Right ventricle myocardium superior (tissue), 1 donor: ENCODE measurements at places on chromosomes 16 and 17. TPM values are rescaled to one million over a fixed set of nuclear protein-coding genes. Genes with fewer than 3 reads are reported as not detected.

DNA sequence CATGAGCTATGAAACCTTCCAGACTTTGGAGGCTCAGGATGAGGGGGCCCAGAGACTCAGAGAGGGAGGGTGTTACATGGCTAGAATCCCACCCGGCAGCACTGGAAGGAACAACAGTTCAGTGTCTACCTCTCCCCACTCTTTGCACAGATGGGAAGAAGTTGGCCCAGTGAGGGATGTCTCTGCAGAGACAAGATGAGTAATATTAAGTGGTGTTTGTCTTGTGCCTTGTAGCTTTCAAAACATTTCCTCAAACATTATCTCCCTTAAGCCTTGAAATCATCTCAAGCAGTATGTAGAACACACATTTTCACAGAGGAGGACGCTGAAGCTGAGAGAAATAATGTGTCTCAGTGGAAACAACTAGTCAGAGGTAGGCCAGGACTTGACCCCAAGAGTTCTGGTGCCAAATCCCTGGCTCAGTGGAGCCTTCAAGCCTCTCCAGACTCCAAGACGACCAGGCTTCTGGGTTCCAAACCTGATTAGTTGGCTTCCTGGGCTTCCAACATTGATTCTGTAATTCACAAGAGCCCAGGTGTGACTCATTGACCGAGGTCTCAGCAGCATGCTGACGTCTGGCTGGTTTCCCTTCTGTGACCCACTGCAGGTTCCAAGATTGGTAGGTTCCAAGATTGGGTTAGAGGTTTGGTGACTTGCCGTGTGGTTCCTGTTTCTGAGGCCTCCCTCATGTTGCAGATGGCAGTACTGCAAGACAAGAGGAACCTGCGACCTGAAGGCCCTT lies 7.4 kb downstream of the RNF112 start:
- DNase-seq: no peak

The TVP23A gene
- 0.19 TPM for total RNA-seq

DNA sequence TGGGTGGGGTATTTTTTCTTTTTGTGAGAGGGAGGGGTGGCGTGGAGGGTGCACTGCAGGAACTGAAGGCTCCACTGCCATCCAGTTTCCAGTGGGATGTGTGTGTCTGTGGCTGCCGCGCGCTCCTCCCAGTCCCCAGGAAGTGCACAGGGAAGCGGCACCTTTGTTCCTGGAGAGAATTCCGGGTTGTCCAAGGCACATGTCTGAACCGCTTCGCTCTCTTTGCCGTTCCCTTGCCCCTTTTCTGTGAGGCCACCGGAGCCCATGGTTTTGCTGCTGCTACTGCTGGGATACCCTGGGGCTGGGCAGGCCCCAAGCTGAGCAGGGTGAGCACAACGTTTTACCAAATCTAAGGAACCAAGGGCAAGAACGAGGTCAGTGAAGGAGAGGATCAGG lies 19.5 kb downstream of the ACSF3 start:
- DNase-seq: no peak

- DNase-seq: no peak
Measured at GRCh38 chr17:78940258-78940657, 15.1 kb upstream of the TIMP2 start.

- DNase-seq: no peak
Measured at GRCh38 chr17:81553616-81554181, 1.5 kb upstream of the FAAP100 start.
